ENCODE measurements at places on chromosomes 5 and 9.

DNA sequence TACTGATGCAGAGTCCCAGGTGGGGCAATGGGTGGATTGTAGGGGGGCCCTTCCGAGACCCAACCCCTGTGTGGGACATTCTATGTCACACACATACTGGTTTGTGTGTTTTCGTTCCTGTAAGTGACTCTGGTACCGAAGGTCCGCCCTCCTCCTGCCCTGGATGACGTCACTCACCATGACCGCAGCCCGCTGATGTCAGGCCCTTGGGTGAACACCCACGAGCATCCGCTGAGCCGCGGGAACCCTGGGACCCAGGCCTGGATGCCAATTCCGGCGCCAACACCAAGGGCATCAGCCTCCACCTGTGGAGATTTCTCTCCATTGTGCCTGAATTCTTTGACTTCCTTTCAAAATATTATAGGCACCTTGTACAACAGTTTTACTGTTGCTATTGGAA lies 184.3 kb downstream of the MTRR start:
- no peak for DNase-seq

DNA sequence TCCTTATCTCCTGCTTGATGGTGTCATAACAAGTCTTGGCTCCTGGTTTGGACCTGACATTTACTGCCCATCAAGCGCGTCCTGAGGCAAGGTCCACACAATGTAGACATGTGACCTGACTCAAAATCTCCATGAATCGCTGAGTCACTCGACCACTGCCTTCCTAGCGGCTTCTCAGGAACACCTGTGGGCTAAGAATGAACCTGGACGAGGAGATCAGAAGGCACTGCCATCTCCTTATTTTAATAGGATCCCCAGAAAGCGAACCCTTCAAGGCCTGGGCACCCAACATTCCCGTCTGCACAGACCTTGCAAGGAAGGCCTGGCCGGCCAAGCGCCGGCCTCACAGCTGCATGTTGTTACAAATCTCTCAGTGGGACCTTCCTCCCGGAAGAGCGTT lies 60.6 kb upstream of the IRX1 start:
- DNase-seq: no peak

GRCh38 chr5:73994963-73995362 lies 369.0 kb downstream of the ARHGEF28 start:
- no peak for DNase-seq

DNA sequence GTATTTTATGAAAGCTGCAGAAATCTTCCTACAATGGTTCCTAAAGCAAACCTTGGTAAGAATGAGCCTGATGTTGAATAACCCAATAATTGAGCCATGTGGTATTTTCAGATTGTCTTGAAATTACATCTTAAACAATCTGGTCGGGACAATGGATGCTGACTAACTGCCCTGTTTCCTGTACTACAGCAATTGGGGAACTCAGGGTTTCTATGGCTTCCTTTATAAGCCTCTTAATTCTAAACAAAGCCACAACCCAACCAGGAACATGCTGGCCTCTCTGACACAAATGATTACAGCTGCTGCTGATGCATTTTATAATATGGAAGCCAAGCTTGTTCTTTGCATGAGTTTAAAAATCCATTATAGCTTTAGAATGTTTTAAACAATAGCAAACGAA lies 30.2 kb downstream of the PTPN3 start:
- DNase-seq: peak; percentile 90

GRCh38 chr5:144698484-144698883 lies 527.8 kb downstream of the KCTD16 start:
- DNase-seq: no peak
